ENCODE measurements at places on chromosomes 11 and 22. TPM values are rescaled to one million over a fixed set of nuclear protein-coding genes. Genes with fewer than 3 reads are reported as not detected.

GRCh38 chr22:33180356-33180755, 122.2 kb upstream of the SYN3 start:
- no peak for DNase-seq

DNA sequence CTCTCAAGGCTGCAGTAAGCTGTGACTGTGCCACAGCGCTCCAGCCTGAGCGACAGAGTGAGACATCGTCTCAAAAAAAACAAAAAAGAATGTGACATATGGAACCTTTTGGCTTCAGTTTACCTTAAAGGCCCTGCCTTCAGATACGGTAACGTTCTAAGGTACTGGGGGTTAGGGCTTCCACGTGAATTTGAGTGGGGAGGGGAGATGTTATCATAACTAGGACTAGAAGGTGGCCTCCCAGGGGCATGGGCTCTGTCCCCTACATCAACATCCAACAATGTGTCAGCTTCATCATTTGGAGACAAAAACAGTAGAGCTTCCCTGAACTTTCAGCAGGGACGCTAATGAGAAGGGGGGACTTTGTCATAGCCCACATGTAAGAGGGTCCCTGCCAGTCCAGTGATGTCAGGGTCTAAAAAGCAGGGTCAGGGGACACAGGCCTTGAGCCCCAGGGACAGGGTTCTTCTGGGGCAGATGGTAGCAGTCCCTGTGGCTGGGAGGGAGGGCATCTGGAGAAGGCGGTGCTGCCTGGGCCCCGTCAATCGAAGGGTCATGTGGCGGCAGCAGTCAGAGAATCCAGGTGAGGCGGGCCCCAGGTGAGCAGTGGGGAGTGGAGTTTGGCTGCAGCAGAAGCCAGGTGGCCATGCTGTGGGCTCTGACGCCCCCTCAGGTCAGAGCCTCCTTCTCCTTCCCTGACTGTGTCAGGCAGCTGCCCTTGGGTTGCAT, 79.8 kb downstream of the BCR start:
- no peak for DNase-seq

DNA sequence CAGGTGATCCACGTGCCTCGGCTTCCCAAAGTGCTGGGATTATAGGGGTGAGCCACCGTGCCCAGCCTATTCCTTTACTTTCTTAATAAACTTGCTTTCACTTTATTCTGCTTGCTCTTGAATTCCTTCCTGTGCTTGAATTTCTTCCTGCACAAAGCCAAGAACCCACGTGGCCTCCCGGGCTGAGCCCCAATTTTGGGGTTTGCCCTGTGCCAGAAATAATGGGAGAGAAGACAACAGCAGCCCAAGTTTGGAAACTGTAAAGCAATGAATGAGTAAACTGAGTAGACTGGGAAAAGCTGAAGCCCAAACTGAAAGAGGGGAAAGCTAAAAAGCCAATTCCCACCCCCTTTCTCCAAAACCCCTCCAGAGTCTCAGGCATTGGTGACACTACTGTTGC, 136.4 kb downstream of the NECTIN1 start:
- no peak for DNase-seq

- no peak for DNase-seq
These were observed 662.2 kb upstream of the CNTN5 start for GRCh38 chr11:98358551-98358950.

- DNase-seq, result no peak
These were observed 450 bp downstream of the ZBTB44 start for GRCh38 chr11:130314184-130314749.

GRCh38 chr22:45998638-45999378, 21.8 kb upstream of the WNT7B start:
- DNase-seq, result no peak

GRCh38 chr11:2508793-2509192, 64.0 kb downstream of the KCNQ1 start:
- DNase-seq, result no peak

- no peak for DNase-seq
These were observed 6.3 kb downstream of the GUCY1A2 start for GRCh38 chr11:107011977-107012376.

DNA sequence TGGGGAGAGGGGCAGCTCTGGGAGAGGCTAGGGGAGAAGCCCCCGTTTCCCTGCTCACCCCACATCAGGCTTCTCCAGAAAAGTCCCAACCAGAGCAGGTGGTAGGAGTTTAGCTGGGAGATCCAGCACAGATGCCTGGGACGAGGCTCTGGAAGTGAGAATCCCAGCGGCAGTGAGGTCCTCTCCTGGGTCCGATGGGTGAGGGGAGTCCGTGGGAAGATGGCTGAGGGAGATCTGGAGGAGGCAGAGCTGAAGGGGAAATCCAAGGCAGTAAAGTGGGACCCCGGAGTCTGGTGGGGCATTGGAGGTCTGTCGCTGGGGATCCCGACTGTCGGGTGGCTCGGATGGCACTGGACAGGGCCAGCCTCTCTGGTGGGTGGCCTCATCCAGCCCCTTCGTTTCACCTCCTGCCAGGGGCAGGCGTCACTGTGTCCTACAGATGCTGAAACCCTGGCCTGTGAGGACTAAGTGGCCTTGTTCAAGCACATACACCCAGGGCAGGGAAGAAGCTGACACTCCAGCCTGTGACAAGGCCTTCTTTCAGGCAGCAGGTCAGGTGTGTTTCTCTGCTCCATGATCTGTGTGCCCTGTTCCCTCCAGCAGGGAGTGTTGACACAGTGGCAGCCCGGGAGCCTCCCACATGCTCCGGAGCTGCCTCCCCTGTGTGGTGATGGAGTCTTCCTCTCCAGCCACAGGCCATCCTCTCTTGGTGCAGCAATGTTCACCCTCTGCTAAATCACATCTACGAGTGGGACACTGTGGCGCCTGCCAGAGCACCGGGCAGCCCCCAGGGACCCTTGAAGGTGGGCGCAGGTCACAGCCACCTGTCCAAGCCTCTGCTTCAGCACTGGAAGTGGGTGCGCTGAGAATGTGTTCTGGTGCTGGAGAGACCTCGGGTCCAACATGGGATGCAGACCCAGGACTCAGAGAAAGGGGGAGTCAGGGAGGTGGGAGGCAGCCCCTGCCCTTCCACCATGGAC, 850.8 kb downstream of the BRD1 start:
- no peak for DNase-seq

DNA sequence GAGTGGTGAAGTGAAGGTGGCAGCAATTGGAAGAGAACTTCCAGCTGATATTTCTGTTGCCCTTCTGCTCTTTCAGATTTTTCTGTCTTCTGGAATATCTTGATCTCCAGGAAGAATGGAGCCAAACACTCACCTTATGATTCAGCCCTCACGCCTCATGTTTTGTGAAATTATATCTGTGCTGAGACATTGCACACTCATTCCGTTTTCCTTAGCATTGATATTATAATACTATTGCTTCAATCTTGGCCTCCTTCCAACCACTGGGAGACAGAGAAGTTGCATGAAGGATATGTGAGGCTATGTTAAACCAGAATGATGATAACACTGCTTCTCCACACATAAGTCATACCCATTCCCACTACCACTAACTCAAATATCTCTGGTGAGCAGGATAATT, 177.9 kb downstream of the ETS1 start:
- DNase-seq, result no peak

GRCh38 chr22:46078241-46079092, 71.9 kb upstream of the PPARA start:
- no peak for DNase-seq

DNA sequence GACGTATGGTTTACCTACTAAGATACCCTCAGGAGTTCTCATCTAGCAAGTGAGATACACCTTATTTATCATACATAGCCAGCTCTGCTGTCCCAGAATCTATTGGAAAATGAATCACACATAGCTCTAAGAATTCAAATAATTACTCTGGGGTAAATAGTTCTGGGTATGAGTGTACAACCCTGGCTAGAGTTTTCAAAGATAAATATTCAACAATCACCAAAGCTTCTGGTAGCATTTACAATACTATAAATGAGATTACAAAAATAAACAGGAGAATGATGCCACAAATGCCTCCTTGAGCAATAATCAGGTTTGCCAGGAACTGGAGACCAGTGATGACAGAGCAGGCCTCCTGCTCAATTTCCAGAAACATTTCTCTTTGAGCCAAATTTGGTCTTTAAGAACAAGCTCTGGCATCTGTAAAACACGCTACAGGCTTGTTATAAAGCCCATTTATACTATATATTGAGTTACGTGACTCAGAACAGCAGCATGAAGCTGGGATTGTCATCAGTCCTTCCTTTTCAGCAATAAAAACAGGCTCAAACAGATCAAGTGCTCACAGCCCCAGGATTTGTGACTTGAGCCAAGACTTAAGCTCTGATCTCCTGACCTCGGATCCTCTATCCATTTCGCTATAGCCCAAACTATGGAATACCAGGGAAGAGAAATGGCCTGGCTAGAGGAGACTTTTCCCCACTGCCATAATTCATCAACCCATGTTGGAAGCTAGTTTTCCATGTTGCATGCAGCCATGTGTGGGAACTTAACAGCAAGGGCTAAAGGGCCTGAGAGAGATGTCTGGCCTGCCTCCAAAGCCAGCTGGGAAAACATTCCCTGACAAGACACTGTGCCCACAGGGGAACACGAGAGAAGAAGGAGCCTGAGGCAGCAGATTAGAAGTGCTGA, 19.7 kb downstream of the RAB30 start:
- no peak for DNase-seq

DNA sequence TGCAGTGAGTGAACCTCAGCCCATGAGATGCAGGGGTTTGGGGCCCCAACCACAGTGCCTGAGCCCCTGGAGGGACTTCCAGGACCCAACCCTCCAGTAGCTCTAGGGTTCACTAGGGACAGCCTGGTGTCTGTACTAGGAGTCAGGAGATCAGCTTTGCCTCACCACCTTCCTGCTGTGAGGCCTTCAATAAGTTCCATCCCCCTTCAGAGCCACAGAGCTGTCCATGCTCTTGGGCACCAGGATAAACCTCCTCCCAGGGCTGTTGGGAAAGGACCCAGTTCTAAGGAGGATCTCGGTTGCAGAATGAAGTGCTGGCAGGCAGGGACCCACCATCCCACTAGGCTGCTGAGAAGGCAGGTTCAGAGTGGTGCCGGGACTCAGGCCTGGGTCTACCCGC, 9.7 kb downstream of the ARHGEF17 start:
- DNase-seq, result no peak

GRCh38 chr11:130655300-130655699, 206.9 kb downstream of the ADAMTS15 start:
- no peak for DNase-seq

DNA sequence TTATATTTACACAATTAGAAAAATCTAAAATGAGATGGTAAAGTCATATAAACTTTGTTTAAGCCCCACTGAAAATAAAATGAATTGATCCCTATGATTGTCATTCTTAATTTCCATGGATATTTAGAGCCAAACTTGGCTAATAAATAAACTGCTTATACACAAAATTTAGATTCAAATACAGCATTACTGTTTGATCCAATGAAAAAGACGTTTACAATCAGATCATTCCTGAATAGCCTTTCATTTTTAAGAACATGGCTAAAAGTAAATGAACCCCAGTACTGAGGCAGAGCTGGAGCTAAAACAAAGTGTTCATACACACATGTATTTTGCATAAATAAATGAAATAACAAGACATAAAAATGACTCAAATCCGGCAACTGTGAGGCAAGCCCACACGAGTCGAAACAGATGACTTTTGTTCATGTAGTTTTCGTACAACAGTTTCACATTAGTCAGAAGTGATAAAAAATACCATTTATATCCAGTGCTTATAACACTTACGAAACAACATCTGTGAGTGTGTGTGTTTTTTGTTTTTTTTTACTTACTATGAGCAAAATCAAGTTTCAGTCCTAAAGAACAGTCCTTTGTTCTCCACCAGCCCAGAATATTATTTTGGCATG, 386.5 kb downstream of the SOX6 start:
- no peak for DNase-seq

DNA sequence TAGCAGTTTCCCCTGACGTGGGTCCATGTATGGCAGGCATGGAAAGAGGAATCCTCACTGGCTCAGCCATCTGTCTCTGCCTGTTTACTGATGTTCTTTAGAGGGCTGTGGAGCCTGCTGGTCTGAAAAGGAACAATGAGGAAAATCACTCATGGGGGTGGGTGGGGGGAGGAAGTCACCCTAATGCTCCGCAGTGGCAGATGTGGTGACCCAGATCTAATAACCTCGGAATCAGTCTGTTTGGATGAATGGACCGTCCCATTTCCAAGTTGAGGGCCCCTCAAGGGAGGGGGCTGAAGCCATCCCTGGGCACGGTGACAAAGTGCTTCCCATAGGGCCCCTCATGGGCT, 4.4 kb downstream of the BCR start:
- DNase-seq, result no peak

DNA sequence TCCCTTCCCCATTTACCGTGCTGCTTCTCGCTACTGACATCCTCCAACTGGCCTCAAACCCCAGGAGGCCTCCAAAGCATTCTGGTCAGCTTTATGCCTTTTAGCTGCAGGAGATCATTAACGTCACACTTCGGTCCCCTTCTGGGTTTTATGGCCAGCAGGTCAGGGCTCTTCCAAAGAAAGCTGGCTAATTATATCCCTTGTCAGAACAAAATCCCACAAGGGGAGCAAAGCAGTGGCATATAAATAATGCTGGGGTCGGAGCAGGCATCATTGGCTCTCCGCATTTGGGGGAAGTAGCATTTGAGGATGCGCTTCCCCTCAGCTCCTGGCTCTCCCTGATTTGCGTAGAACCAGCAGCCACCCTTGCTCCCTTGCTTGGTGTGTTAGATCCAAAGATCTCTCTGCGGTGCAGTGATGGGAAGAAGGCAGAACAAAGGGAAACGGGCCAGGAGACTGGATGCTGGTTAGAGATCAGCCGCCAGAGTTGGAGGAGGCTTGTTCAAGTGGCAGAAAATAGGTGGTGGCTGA, 117.4 kb downstream of the DBX1 start:
- no peak for DNase-seq

DNA sequence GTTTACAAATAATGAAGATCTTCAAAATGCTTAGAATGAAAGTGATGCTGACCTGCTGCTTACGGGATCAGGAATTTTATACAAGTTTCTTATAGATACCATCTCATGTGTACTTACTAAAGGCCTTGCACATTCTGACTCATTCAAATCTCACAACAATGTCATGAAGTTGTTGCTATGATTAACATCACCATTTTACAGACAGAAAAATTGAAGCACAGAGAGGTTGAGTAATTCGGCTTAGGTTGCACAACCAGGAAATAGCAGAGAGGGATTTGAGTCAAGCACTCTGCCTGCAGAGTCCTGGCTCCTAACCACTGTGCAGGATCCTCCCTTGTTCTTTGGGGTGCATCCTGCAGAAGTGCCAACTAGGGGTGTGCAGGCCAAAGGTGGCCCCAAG, 471.9 kb downstream of the MIAT start:
- no peak for DNase-seq

The MEI1 gene
- total RNA-seq, result 1.8 TPM

The OLFML1 gene
- 7.4 TPM for total RNA-seq

All from thoracic aorta (tissue), 2 donors.